ENCODE measurements at places on chromosomes 1 and 21.
A peak's percentile ranks its signal among the peaks of the same experiment; 100 is the strongest.

- DNase-seq = no peak
These were observed 351.6 kb upstream of the PLXNA2 start for GRCh38 chr1:208595745-208596144.

DNA sequence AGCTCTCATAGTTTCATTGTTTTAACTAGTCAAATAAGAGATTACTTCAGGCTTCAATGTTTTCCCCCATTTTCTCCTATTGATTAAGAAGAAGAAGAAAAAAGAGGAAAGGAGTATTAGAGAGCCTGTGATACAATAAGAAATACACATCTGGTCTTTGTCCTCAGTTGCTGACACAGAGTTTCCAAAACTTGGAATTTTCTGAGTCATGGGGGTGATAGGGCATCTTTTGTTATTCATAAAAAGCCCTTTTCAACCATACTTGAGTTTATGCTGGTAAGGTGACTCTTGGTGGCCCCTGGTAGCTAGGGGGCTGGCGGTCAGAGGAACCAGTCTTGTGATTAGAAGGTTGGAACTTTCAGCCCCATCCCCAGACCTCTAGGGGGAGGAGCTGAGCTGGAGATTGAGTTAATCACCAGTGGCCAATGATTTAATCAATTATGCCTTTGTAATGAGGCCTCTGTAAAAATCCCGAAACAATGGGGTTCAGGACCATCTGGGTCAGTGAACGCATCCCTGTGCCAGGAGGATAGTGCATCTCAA lies 28.9 kb upstream of the KLF18 start:
- DNase-seq = no peak

DNA sequence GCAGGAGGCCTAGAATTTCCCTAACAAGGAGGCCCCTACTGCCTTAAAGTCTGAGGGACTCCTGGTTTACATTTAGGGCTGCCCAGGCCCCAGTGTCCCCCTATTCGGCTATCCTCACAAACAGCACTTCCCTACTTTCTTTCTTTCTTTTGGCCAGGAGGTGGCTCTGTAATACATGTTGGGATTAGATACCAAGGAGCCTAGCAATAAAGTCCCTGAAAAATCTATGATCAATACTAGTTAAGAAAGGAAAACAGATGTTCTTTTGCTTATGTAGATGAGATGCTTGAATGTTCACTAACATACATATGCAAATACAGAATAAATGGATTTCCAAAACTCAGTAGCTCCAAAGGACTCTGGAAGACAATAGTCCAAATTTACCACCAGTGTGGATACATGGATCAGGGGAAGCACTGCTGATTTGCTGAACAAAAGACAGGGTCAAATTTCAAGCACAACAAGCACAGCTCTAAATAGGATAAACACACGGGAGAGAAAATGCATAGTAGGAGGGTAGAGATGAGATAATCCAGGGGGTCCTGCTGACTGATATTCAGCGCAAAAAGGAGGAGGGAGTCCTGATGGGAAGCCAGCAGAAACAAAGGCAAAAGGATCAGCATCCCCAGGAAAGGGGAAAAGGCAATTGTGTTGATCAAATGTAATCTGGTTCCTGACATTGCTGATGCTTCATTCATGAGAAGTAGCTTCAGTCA lies 240.0 kb downstream of the NUF2 start:
- DNase-seq = no peak

DNA sequence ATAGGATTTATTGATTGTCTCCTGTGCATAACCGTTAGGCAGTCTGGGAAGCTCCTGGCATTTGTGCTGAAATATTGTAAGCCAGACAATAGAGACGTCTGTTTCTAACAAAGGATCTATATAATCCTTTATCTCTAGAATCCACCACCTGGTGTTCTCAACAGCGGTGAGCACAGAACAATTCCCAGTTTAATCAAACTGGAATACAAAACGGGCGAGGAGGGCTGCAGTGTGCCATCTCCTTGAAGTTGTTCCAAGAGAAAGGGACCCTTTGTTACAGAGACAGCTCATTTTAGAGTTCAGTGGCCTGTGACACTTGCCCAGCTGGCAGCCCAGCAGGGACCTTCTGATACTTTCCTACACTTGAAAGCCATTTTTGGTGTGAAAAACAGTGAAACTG lies 162.8 kb upstream of the IVNS1ABP start:
- peak; percentile 51 for DNase-seq
